Right ventricle myocardium superior (tissue), 1 donor: ENCODE measurements at places on chromosomes 16 and 17. TPM values are rescaled to one million over a fixed set of nuclear protein-coding genes. Genes with fewer than 3 reads are reported as not detected.

Gene CARHSP1
- 26.0 TPM for total RNA-seq

- no peak for DNase-seq
Measured at GRCh38 chr17:57308543-57309186, 52.3 kb downstream of the MSI2 start.

DNA sequence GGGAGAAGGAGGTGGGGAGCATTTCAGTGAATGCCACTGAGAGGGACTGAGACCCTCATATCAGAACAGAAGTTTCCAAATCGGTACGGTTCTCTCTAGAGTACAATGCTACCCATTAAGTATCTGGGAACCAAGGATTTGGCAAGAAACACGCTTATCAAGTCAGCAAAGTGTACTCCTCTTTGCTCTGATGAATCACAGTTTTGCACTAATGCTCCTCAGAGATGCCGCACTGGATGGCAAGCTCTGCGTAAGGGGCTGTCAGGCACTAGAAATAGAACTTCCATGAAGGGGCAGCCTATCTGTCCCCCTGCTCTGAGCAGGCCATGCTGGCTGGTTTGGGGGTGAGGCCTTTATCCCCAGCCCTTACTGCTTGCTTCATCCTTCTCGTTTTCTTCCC, 4.8 kb upstream of the ABCC12 start:
- no peak for DNase-seq

Gene FOXL1
- 0.75 TPM for total RNA-seq

DNA sequence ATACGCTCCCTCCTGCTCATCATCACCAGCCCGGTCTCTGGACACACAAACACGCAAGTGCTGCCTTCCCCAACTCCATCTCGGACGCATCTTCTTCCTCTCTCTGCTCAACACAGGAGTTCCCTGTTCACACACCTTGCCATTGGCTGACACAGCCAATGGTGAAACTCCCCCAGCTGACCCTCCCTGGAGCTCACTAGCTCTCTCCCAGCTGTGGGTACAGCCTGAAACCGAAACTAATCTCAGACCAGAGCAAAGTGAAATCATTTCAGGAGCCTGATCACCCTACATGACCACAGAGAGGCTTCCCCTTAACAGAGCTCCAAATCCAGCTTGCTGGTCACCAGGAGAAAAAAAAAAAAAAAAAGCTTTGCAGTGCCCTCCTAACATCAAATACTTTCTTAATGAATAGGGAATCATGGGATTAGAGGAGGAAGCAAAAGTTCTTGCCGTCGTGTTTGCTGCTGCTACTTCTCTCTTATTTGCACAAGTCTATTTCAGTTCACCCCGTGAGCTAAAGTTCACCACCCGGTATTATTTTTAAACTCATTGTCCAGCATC, 8.3 kb downstream of the CUEDC1 start:
- peak; percentile 63 for DNase-seq

Gene TEX19
- total RNA-seq: not detected

Gene LCAT
- 21.4 TPM for total RNA-seq

Gene TVP23A
- 0.19 TPM for total RNA-seq

Gene RRAD
- 95.4 TPM for total RNA-seq

DNA sequence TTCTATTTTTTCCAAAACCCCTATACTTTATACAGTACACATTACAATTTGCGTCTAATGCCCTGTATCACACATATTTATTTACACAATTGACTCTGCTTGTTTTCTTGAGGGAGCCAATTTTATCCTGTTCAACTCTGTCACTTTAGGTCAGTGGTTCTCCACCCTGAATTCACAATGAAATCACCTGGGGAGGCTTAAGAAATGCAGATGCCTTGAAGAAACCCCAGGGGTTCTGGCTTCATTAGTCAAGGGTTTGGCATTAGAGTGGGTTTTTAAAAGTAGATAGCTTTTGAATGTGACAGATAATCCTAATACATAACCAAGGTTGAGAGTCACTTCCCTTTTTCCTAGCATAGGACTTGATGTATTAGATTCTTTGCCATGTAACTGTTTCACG, 398.6 kb upstream of the ERCC4 start:
- DNase-seq: no peak

DNA sequence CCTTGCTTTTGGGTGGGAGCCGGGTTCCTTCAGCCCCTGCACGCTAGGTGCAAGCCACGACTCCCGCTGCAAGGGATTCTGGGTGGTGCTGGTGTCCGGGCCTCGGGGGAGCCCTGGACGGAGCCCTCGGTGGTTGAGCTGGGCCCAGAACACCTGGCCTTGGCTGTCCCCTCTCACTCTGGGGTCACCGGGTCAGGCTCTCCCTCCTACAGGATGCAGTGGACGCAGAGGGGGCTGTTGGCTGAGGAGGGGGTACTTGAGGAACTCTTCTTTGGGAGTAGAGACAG, 27.9 kb upstream of the SLC38A10 start:
- DNase-seq: no peak

- peak; percentile 28 for DNase-seq
Measured at GRCh38 chr16:2769675-2770056, 7.4 kb downstream of the ELOB start.

- no peak for DNase-seq
Measured at GRCh38 chr17:76772842-76773525, 35.1 kb downstream of the MFSD11 start.

- no peak for DNase-seq
Measured at GRCh38 chr16:87457709-87458423, 35.0 kb downstream of the ZCCHC14 start.

DNA sequence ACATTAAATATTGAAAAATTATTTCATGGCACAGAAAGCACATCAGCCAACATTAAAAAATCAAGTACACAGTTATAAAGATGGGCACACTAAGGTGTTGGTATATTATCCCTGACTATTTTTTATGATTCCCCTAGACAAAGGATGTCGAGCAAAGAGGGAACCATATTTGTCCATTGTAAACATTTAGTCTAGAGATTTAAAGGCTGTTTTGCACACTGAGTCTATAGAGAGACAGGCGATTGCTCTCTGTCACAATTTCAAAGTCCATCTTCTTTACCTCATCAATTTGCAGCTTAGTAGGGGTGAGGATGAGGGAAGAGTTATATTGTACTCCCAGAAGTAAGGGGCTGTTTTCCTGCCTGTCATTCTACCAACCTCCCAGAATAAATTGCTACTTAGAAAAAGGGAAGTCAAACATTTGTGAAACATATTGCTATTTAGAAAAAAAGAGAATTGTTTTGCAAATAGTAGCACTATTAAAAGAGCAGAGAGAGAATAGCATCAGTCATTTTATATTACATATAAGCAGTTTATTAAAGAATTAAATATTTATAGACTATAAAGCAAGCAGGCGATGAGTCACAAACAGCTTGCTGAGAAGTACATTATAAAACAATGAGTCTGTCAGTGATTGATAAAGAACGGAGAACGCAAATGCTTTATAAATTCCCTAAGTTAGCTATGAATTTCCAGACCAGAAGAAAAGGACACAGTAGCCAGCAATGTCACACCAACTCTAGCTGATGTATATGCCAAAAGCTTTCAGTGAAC, 270.6 kb upstream of the PMFBP1 start:
- no peak for DNase-seq

DNA sequence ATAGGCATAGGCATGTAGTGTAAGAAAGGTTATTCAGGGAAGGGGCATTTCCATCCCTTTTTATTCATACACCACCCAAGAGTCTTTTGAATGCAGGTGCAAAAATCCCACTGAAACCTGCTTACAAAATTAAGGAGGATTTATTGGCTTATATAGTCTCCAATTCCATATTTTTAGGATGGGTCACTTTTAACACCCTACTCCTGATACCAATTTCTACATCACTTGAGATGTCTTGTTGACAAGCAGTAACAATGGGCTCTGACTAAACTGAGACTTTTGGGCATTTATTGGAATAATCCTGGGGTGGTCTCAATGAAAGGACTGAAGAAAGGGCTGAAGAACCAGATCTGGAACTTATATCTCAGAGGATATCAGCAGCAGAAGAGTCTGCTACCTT, 18.9 kb upstream of the NKD1 start:
- DNase-seq: no peak

GRCh38 chr17:33090806-33091205, 99.2 kb downstream of the SPACA3 start:
- DNase-seq: no peak

Gene TBX21
- total RNA-seq: 0.32 TPM

- no peak for DNase-seq
Measured at GRCh38 chr16:66848172-66848571, 4.0 kb downstream of the CA7 start.

DNA sequence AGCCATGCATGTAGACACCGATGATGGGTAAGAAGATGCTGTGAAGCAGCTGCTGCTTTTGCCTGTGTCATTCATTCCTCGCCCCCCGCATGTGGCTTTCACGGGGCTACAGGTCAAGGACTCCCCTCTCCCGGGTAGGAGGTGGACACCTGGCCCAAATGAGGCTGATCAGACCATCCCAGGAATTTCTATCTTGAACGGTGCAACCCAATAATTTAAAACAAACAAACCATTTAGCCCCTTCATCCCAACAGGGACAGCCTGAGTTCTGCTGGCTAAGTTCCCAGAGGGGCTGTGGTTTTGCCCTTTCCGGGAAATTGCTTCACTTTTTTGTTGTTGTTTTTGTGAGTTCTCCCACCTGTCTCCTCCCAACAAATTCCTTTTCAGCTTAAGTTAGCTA, 137.7 kb upstream of the CDH5 start:
- DNase-seq: no peak

DNA sequence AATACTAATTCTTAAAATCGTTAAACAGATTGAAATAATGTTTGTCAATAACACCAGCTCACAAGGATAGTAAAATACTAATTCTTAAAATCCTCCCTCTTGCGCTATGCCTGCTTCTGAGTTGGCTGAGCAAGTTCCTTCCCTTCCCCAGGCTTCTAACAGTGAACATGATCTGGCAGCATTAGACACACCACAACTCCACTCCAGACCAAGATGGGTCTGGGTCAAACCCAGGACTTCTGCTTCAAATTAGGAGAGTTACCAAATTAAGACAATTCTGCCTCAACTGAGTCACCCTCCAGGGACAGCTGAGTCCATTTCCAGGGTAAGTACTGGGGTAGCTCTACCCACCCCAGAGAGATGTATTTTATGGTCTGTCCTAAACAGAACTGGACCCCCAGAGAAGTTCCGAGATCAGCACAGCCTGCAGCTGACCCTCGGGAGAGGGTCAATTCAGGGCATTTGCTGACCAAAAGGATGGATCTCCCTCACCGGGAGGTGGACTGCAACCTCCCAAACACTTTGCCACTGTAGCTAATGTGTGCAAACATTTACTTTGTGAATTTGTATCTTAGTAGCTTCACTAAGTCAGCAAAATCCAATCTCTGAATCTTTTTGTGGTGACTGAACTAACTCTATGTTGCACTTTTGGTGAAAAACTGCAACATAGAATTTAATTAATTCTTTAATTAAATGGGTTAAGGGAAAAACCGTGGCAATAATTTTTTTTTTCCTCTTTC, 48.8 kb downstream of the ADCY9 start:
- DNase-seq: no peak

Gene ITGAD
- not detected for total RNA-seq

Gene TMEM238L
- not detected for total RNA-seq

- DNase-seq: no peak
Measured at GRCh38 chr16:76955629-76956028, 235.4 kb upstream of the MON1B start.

DNA sequence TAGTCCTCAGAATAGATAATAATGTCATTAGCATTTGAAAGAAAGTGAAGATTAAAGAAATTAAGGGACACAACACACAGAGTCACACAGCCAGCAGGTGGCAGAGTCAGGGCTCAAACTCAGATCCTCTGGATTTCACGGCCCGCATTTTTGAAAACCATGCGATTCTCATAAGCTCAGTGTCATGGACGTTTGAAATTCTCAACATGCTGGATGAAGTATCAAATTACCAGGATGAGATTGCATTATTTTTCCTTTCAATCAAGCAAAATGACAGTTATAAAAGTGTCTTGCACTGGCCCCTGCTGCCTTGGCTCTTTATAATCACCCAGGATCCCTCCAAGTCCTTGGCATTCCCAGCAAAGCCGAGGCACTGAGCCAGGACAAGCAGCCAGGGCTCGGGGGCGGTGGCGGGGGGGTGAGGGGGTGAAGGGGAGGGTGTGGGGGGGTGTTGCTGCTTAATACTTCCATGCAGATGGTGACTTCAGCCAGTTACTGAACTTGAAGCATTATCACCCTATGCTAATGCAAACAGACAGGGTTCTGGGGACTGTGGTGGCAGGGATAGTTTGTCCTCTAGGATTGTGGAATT, 6.6 kb upstream of the BMERB1 start:
- DNase-seq: peak; percentile 78
